ENCODE measurements at places on chromosomes 3 and 15. TPM values are rescaled to one million over a fixed set of nuclear protein-coding genes. Genes with fewer than 3 reads are reported as not detected.

DNA sequence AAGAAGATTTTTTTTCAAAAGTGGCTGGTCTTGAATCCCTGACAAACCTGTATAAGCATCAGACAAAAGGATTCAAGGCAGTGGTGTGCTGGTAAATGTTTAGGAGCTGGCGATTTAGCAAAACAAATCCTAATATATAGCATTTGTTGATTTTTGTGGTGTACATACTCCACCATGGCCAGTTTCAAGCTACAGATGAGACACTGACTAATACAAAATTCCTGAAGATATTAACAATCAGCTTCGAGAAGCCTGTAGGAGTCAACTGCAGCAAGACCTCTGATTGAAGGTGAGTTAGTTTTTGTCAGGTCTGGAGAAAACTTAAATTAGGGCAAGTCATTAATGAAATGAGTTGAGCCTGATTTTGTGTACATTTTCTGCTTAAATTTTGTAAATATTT lies 6.7 kb downstream of the STRIT1 start:
- no peak for DNase-seq

DNA sequence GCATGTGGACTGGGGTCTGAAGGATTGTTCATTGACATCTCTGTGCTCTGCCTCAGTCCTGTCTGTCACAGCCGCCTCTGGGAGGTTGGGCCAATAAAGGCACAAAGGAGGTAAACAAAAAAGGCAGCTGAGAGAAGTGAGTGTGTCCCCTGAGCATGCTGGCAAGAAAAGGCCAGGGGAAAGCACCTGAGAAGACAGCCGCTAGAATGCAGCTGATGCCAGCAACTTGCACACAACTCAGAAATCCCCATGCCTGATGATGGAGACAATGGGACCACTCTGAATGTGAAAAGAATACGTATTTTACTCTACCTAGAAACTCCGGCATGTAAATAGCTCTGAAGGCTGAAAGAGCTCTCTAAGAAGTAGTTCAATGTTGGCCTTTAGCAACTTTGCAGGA lies 118.7 kb downstream of the KCNH8 start:
- DNase-seq: no peak

- DNase-seq: no peak
These were observed 58.5 kb downstream of the CPA3 start for GRCh38 chr3:148923592-148923991.

- no peak for DNase-seq
These were observed 115.6 kb downstream of the GREM1 start for GRCh38 chr15:32833379-32833821.

DNA sequence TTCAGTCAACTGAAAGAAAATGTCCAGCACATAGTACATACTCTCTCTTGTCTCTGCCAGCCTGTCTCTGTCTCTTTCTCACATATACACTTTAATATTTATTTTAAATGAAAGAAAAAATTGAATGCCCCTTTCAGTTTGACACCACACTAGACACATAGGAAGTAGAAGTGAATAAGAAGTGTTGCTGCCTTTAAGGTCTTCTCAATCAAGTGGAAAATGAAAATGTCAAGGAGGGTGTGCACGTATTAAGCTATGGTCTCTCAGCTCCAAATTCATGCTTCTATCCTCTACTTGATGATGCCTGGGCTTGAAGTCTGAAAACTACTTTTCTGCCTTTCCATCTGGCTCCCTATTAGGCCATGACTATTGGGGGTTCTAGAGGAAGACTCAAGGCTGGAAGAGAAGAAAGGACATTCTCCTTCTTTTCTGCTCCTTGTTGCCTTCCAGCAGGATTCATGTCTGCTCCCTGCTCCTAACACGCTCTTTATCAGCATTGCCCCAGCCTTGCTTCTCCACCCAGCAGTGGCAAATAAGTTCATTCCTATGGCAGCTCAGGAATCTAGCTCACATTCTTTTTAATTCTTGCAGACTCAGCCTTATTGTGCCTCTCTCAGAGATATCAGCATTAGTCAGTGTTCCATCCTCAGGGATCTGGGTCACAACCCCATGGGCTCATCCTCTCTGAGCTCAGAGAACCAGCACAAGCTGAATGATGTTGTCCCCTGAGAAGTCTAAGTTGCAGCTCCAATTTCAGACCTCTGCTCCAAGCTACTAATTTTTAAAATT lies 609.1 kb upstream of the GRM7 start:
- no peak for DNase-seq

DNA sequence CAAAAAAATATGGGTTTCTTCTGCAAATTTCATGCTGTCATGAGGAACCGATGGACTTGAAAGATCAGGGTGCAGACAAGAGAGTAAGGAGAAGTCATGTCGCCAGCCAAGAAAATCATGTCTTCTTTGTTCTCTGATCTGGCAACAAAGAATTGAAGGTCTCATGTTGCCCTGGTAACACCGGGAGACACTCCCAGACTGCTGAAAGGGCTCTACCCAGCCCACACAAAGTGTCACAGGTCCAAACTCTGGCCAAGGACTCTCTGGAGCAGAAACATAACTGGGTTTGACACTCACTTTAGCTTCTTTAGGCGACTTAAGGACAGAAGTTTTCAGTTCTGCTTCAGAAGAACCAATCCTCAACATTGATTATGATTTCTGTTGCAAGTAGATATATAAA lies 42.9 kb downstream of the SIDT1 start:
- no peak for DNase-seq

GRCh38 chr15:49063402-49064280 lies 17.4 kb upstream of the SECISBP2L start:
- DNase-seq: no peak

- no peak for DNase-seq
These were observed 497.8 kb downstream of the NAALADL2 start for GRCh38 chr3:175356899-175357324.

DNA sequence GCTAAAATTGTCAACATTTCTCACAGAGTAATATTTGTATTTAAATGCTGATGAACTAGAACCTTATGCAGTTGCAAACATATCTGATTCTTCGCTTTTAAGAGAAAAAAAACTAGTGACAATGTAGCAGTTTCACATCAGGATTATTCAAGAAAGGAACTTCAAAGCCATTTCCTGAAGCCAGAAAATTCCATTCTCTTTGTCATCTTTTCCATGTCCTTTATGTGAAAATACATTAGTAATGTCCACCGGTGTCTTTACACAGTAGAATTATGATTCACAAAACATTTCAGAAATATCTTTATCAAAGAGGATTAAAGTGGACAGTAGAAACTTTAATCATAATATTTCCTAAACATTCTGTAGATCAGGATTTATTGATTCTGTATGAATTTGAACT lies 12.7 kb upstream of the LXN start:
- DNase-seq: no peak

GRCh38 chr3:187870360-187871203 lies 125.3 kb upstream of the BCL6 start:
- no peak for DNase-seq

- no peak for DNase-seq
These were observed 266.2 kb downstream of the LSAMP start for GRCh38 chr3:116179091-116179490.

GRCh38 chr3:45026038-45026437 lies at the start of gene CLEC3B:
TSS of gene CLEC3B (plus strand) at chr3:45026303. CDS start at chr3:45026363, 60 bp downstream.
- no peak for DNase-seq

- no peak for DNase-seq
These were observed 55.5 kb upstream of the RASGRP1 start for GRCh38 chr15:38620098-38620497.

DNA sequence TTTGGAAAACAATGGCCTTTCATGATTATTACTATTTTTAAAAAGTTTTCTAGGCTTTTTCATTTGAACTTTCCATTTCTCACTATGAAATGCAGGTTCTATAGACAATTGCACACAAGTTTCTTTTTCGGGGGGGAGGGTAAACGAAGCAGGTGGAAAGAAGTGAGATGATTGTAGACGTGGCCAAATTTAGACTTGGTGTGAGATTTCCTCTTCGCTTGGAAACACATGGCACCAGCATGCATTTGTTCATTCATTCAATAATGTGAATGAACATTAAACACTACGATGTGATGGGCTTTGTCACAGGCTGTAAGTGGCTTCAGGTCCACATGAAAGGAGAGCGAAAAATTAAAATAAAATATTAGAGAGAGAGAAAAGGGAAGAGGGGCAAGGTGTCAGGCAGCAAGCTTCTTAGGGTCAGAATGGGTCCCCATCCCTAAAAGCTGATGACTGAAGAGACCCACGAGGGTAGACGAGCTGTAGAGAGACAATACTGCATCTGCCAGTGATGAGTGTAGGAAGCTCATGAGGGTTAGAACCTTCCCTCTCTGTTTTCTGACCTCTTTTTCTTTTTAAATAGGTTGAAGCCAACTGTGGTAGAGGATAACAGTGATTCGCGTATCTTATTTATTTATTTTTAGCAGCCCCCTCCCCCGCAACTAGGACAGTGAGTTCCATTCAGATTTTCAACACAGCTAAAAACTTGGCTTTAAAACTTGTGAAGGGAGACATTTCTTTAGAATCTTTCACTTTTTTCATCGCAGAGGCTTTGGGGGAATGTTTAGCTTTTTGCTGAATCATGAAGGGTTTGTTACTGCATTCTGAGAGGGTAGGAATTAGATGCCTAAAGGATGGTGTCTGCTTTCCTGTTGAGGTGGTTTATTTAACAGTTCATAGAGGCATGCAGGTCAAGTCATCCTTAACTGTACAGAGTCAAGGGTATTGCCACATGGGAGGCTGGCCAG lies 36.2 kb downstream of the GAP43 start:
- DNase-seq: no peak

DNA sequence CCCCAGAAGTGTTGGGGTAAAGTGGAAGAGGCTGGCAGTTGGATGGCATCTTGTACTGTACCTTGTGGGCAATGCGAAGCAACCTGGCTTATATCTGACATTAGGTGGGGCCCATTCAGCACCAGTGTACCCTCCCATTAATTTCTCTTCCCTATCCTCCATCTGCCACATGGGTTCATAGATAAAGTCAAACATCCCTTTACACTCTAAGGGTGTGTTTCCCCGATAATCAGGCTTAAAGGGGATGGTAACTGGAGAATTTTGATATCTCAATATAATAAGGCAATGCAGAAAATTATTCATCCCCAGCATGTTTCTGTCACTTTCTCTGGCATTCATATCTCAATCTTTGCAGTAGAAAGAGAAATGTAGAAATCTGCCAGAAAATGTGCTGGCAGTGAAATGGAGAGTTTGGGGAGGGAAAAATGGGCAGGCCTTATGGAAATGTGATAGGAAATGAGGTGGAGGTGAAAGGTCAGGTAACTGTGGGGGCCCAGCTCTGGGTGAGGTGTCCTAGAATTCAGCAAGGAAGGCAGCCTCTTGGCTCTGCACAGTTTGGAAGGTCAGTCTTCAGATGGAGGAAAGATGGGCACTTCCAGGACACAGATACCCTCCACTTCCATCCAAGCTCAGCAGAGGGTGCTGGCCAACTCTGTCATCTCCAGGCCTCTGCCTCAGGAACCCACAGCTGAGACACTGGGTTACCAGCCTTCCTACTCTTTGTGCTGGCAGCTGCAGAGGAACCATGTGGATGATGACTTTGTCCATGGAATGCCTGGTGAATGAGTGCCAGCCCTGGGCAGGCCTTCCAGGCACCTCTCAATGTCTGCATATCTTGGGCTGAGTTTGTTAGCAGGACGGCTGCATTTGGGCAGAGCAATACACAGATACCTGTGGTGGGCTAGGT lies 325.9 kb upstream of the CTDSPL start:
- no peak for DNase-seq

DNA sequence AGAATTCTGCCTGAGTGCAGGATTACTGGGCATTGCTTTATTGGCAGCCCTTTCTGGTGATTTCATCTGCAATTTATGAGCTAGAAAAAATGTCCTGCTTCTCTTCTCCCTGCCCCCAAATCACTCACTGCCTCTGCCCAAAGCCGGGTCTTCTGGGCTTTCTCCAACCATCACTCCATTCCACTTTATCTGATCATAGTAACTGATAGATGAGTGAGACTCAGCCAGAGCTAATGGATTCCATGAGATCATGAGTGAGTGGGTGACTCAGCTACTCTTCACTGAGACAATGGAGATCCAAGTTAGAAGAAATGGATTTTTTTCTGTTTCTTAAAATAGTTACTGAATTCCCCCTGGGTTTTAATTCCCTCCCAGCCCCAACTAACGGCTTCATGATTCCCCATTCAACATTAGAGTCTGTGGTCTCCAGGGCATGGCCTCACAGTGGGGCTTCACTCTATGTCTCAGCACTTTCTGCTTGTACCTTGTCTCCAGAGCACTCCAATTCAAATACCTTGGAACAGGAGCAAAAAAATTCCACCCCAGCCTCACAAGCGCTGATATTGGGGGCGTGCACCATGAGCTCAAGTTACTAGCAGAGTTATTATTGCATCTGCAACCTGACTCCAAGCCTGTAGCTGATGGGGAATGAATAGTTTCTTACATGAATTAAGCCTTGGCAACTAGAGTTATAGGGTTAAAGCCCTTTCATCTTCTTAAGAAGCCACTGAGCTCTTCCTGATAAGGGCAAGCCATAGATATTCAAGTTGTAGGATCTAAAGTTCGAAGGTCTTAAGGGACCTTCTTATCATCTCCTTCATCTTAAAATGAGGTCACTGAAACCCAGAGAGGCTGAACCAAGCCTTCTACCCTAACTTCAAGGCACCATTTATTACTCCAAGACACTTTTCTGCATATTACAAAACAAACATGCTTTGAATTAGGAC lies 85.9 kb downstream of the AGBL1 start:
- no peak for DNase-seq

DNA sequence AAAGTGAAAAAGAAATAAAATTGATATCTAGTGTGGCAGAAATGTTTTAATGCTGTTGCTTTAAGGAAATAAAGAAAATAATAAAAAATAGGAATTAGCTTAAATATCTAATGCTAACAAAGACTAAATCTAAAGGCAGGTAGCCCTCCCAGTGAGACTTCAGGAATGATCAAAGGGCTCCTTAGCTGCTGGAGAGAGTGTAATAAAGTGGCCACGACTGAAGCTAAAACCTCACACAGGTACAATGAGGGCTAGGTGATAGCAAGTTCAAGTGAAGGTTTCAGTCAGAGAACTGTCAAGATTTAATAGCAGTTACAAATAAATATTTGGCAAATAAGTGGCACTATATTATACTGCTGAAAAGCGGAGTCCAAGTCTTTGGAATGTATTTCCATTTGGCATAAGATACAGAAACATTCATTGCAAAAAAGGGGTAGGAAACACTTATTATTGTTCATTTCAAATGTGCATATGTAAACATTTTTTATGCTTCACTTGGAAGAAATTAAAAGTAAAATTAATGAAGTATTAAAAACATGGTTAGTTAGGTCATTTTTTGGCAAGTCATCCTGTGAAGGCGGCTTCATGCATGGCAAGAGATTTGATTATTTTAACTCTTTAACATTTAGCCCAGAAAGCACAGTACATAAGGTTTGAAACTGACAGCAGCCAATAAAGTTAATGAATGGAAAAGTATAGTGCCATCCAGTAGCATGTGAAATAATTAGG lies 168.2 kb downstream of the ECT2 start:
- no peak for DNase-seq

Gene PLCH1
- 0.08 TPM for total RNA-seq

Gene ACTRT3
- 1.7 TPM for total RNA-seq

Gene SACM1L
- 52.5 TPM for total RNA-seq

Gene ABHD5
- 16.8 TPM for total RNA-seq

Gene LTK
- total RNA-seq: 0.11 TPM

Gene STRA6
- total RNA-seq: not detected

Gene SNTN
- total RNA-seq: not detected

Gene ERC2
- not detected for total RNA-seq

Gene C3orf22
- total RNA-seq: not detected
